ENCODE measurements at places on chromosomes 6 and 20. TPM values are rescaled to one million over a fixed set of nuclear protein-coding genes. Genes with fewer than 3 reads are reported as not detected.

The ZBTB22 gene
- total RNA-seq: 14.4 TPM

The VNN1 gene
- not detected for total RNA-seq

The GFOD1 gene
- 4.6 TPM for total RNA-seq

The GSTA4 gene
- total RNA-seq: 69.7 TPM

- peaks cover 14% of the 10 kb centered on the region for H3K4me1 ChIP-seq
- no peak for DNase-seq
- H3K36me3 ChIP-seq: peaks cover 69% of the 10 kb centered on the region
- H3K27me3 ChIP-seq: no peaks in the 10 kb centered on the region
- no peak overlapping the region for H3K4me3 ChIP-seq
Observed at GRCh38 chr6:157909282-157909664, 72.4 kb upstream of the SYNJ2 start.

GRCh38 chr6:14549871-14550270, 432.3 kb downstream of the CD83 start:
- H3K36me3 ChIP-seq: no peaks in the 10 kb centered on the region
- H3K4me1 ChIP-seq: peaks cover 1% of the 10 kb centered on the region
- no peak overlapping the region for H3K4me3 ChIP-seq
- DNase-seq: no peak

GRCh38 chr6:24396824-24397223, 5.9 kb upstream of the MRS2 start:
- peaks cover 5% of the 10 kb centered on the region for H3K4me1 ChIP-seq
- peaks cover 31% of the 10 kb centered on the region for H3K27me3 ChIP-seq
- H3K4me3 ChIP-seq: no peak overlapping the region

- H3K4me1 ChIP-seq: no peaks in the 10 kb centered on the region
- no peaks in the 10 kb centered on the region for H3K36me3 ChIP-seq
- peaks cover 11% of the 10 kb centered on the region for H3K27me3 ChIP-seq
- H3K27ac ChIP-seq: no peak overlapping the region
- no peak overlapping the region for H3K4me3 ChIP-seq
Observed at GRCh38 chr6:79750806-79751205, 119.7 kb downstream of the SH3BGRL2 start.

All from activated T-helper 2 cell treated with anti-CD3 and anti-CD28 coated beads, Interferon-gamma antibody, Interleukin-2, Interleukin-4, amounts not matched to agents 10 μg/mL and 5 μg/mL and 100 μg/mL, durations not matched to agents 14 hours and 24 hours and 36 hours (primary cell).